ENCODE measurements at places on chromosomes 7 and 10.
A peak's percentile ranks its signal among the peaks of the same experiment; 100 is the strongest.

GRCh38 chr10:97180986-97181385 is 4.8 kb downstream of the SLIT1 start:
- no peak for DNase-seq

DNA sequence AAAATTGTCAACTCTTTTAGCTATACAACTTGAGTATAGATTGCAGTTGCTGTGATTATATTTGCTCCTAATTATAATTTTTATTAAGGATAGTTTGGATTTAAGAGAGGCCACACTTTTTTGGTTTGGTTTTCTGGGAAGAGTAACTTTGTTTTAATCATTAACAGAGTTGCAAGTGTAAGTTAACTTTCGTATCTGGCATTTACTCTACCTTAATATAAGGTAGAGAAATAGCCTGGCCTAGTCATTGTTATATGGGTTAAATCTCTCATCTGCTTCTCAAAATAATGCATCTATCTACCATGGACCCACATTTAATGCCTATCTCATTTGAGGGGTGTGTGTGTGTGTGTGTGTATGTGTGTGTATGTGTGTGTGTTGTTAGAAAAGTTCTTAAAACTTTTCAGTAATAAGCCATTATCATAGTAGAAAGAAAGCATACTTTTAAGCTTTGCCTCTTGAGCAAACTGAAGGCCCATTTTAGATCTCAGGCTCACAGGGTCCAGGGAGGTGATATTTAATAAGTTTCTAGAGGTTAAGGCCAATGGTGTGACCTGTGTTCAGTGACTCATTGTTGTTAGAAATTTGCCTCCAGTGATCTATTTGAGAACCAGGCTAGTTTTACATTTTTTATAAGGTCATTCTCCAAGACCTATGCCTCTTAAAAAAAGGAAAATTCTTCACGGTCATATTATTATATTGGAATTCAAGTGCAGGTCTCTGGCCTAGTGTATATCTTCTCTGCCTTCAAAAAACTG is 10.9 kb upstream of the TEX47 start:
- DNase-seq: peak; percentile 84

GRCh38 chr10:28326516-28327490 is 23.9 kb upstream of the MPP7 start:
- peak; percentile 82 for DNase-seq

- no peak for DNase-seq
These were observed 14.9 kb downstream of the DYDC2 start for GRCh38 chr10:80371467-80371866.

DNA sequence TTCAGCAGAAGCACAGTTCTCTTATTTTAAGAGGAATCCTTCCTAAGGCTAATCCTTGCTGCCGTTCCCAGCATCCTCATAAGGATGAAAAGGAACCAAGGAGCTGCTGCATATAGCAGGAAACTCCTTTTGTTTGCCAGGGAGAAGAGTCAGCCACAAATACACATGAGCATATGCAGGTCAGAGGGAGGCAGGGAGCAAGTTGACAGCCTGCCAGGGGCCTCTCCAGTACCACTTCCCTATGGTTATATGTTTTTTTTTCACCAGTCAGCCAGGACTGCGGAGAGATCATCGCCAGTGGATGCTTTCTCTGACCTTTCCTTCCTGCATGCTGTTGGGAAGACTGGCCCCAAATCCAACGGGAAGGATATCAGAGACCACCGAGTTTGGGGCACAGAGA is 39.8 kb downstream of the SLC35B4 start:
- DNase-seq: no peak

DNA sequence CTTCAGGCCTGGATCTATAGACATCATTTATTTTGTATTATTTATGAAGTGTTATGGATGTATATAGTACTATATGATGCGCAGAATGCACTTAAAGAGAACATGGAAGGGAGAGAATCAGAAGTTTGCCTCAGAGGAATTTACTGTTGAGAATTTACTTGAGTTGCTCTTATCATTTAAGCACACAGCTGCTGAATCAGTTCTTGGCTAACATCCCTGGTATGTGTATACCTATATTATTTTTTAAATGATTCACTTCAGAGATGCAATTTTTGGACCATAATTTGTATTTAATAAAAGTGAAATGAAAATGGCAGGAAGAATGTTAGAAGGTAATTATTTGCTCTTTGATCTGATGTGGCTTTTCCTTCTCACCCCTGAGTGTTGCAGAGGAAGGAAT is 191.6 kb downstream of the BICC1 start:
- no peak for DNase-seq

Measured in renal cortical epithelial cell (primary cell).